Glutamatergic neuron (in vitro differentiated cells): ENCODE measurements at places on chromosomes 1 and 21. TPM values are rescaled to one million over a fixed set of nuclear protein-coding genes. Genes with fewer than 3 reads are reported as not detected.

LSM10 gene
- total RNA-seq: 44.4 TPM

COL11A1 gene
- 0.76 TPM for total RNA-seq

TNFSF18 gene
- total RNA-seq: not detected

PHACTR4 gene
- 74.6 TPM for total RNA-seq

SLC6A17 gene
- total RNA-seq: 6.4 TPM

DNA sequence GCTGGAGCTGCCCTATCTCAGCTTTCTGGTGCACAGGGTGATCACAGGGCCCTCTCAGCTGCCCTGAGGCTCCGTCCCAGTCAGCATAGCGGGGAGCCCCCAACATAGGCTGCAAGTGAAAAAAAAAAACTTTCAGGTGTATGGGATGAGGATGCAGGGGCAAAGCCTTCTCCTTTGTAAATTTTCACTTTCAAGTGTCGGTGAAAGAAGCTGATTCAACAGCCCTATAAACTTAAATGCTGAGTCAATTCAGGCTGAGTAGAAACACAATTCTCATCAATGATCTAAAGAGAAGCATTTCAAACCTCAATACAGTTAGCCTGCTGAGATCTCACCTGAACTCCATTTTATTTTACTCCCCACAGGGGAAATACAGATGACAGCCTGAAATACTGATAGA, 171.2 kb downstream of the SEC16B start:
- no peaks in the 10 kb centered on the region for H3K27me3 ChIP-seq
- no peak overlapping the region for H3K4me3 ChIP-seq
- peaks cover 2% of the 10 kb centered on the region for H3K4me1 ChIP-seq
- DNase-seq: no peak
- H3K27ac ChIP-seq: no peak overlapping the region
- H3K36me3 ChIP-seq: peaks cover 2% of the 10 kb centered on the region

DNA sequence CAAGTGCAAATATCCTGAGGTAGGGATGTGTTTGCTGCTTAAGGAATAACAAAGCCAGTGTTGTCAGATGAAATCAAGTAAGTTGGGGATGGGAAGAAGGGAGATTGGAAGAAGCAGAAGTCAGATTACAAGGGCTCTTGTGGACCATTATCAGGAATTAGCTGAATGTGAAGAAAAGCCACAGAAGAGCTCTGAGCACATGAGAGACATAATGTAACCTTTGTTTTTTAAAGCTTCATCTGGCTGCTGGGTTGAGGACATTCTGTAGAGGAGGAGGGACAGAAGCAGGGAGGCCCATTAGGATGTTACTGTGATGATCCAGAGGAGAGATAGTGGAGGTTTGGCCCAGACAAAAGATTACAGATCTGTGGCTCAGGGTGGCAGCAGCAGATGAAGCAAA, 111.7 kb downstream of the DUSP10 start:
- no peaks in the 10 kb centered on the region for H3K4me1 ChIP-seq
- peaks cover 2% of the 10 kb centered on the region for H3K27me3 ChIP-seq
- H3K27ac ChIP-seq: no peak overlapping the region
- no peak overlapping the region for H3K4me3 ChIP-seq

DNA sequence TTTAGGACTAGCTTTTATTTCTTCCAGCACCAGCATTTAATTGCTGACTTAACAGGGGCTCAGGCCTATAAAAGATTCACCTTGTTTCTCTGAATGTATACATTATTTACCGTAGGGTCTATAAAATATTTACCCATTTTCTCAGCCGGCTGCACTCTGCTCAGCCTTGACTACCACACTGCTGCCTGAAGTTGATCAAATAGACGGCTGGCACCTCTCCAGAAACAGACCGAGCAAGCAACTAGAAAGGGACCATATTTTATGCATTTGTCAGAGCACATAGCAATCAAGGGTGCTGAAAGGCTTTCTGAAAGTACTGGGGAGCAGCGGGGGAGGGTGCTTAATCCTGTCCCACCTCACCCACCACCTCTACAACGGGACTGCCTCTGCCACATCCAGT, 64.7 kb upstream of the FGGY start:
- no peak for DNase-seq
- H3K27ac ChIP-seq: no peak overlapping the region
- peaks cover 1% of the 10 kb centered on the region for H3K27me3 ChIP-seq
- no peak overlapping the region for H3K4me3 ChIP-seq
- no peaks in the 10 kb centered on the region for H3K36me3 ChIP-seq
- H3K4me1 ChIP-seq: no peaks in the 10 kb centered on the region

- H3K4me3 ChIP-seq: no peak overlapping the region
- no peak overlapping the region for H3K27ac ChIP-seq
- no peak for DNase-seq
- peaks cover 13% of the 10 kb centered on the region for H3K36me3 ChIP-seq
Observed at GRCh38 chr21:45316871-45317397, 29.2 kb upstream of the POFUT2 start.

- H3K27me3 ChIP-seq: peaks cover 3% of the 10 kb centered on the region
- no peak overlapping the region for H3K4me3 ChIP-seq
- H3K36me3 ChIP-seq: no peaks in the 10 kb centered on the region
Observed at GRCh38 chr1:2962946-2963345, 58.3 kb upstream of the ACTRT2 start.

GRCh38 chr1:28395181-28395580, 25.6 kb downstream of the PHACTR4 start:
- no peaks in the 10 kb centered on the region for H3K4me1 ChIP-seq
- no peak overlapping the region for H3K4me3 ChIP-seq
- H3K36me3 ChIP-seq: no peaks in the 10 kb centered on the region
- no peak overlapping the region for H3K27ac ChIP-seq

- DNase-seq: no peak
- H3K27ac ChIP-seq: no peak overlapping the region
- peaks cover 8% of the 10 kb centered on the region for H3K4me1 ChIP-seq
- H3K4me3 ChIP-seq: no peak overlapping the region
- no peaks in the 10 kb centered on the region for H3K36me3 ChIP-seq
- H3K27me3 ChIP-seq: peaks cover 2% of the 10 kb centered on the region
Observed at GRCh38 chr1:107145637-107146036, 4.8 kb downstream of the NTNG1 start.

- no peaks in the 10 kb centered on the region for H3K27me3 ChIP-seq
- H3K36me3 ChIP-seq: no peaks in the 10 kb centered on the region
- H3K4me3 ChIP-seq: no peak overlapping the region
- H3K4me1 ChIP-seq: no peaks in the 10 kb centered on the region
- DNase-seq: no peak
- H3K27ac ChIP-seq: no peak overlapping the region
Observed at GRCh38 chr1:185674201-185674600, 60.0 kb upstream of the HMCN1 start.

- H3K36me3 ChIP-seq: no peaks in the 10 kb centered on the region
- no peaks in the 10 kb centered on the region for H3K27me3 ChIP-seq
- no peaks in the 10 kb centered on the region for H3K4me1 ChIP-seq
- no peak overlapping the region for H3K27ac ChIP-seq
- H3K4me3 ChIP-seq: no peak overlapping the region
Observed at GRCh38 chr1:19869929-19870328, 12.3 kb upstream of the OTUD3 start.

- peaks cover 6% of the 10 kb centered on the region for H3K36me3 ChIP-seq
- no peak for DNase-seq
- H3K4me1 ChIP-seq: peaks cover 5% of the 10 kb centered on the region
- H3K27ac ChIP-seq: no peak overlapping the region
Observed at GRCh38 chr21:39318091-39318959, 4.9 kb upstream of the BRWD1 start.

DNA sequence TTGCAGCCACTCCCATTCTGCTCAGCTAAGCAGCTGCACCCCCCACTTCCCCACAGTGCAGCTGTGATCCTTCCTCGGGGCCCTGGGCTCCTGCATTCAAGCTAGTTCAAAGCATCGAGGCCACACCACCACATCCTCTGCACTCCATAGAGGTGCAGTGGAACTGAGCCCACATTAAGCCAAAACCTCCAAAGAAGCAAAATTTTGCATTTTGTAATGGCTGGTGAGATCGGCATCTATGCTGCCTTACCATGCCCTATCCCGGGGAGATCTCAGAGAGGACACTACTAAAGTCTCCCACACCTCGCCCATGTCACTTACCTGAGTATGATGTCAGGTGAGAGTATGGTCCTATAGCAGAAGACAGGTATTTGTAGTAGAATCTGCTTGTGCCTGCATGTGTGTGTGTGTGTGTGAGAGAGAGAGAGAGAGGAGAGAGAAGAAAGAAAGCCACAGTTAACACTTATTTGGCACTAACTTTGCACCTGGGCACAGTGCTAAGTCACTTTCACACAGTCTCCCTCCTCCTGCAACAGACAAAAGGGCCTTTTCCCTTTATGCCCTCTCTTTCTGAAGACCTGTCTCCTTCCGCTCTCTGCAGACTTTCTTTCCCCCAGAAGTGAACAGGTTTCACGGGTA, 89.8 kb downstream of the KIF14 start:
- H3K27ac ChIP-seq: no peak overlapping the region
- DNase-seq: no peak
- no peaks in the 10 kb centered on the region for H3K4me1 ChIP-seq
- no peaks in the 10 kb centered on the region for H3K36me3 ChIP-seq
- H3K27me3 ChIP-seq: peaks cover 2% of the 10 kb centered on the region
